ENCODE measurements at places on chromosomes 11 and 22.

DNA sequence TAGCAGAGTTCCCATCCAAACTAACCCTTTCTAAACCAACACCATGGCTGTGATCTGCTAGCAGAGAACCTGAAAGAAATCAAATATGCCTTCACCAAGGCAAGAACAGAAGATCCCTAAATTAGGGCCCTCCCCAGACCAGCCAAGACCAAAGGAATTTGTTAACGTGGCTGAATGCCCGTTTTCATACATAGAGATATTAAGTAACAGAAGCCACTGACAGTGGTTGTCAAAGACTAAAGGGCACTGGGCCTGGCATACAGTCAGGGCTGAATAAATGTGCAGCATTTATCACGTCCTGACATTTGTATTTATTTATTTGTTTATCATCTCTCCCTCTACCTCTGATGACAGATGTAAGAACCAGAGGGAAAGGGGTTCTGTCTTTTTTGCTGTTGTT, 271.8 kb downstream of the LARGE1 start:
- DNase-seq = no peak

GRCh38 chr22:27223317-27224177, 566.2 kb downstream of the MIAT start:
- no peak for DNase-seq

DNA sequence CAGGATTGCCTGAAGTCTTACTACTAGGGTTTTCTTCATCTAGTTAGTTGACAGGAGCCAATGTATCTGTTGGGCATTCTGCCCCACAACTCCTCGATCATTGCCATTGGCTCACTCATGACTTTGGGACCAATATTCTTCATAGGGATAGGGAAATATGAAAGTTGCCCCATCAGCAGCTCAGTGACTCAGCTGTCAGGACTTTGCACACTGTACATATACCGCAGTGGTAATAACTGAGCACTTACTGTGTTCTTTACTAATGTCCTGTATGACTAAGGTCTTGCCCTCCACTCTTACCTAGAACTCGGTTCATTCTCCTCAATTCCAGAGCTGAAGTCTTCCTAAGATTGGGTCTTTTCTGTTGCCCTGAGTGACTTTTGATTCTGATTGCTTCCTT, 46.8 kb upstream of the PGR start:
- DNase-seq = no peak

DNA sequence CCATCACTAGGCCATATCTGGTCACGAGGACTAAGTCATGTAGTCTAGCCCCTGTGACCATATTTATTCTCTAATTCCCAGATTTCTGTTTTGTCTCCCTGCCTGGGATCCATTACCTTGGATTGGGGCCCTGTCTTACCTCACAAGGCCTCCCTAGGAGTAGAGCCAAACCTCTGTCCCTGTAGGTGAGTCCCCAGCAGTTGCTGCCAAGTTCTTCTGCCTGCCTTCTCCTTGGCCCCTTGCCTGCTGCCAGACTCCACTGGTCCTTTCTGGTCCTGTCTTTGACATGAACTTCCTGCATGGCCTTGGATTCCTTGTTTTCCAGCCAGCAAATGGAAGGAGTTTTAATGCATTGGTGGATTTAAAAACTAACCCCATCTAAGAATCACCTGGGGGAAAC, 35.6 kb upstream of the CADM1 start:
- DNase-seq = no peak

GRCh38 chr22:28855355-28856094, 27.8 kb upstream of the ZNRF3 start:
- peak; percentile 10 for DNase-seq

DNA sequence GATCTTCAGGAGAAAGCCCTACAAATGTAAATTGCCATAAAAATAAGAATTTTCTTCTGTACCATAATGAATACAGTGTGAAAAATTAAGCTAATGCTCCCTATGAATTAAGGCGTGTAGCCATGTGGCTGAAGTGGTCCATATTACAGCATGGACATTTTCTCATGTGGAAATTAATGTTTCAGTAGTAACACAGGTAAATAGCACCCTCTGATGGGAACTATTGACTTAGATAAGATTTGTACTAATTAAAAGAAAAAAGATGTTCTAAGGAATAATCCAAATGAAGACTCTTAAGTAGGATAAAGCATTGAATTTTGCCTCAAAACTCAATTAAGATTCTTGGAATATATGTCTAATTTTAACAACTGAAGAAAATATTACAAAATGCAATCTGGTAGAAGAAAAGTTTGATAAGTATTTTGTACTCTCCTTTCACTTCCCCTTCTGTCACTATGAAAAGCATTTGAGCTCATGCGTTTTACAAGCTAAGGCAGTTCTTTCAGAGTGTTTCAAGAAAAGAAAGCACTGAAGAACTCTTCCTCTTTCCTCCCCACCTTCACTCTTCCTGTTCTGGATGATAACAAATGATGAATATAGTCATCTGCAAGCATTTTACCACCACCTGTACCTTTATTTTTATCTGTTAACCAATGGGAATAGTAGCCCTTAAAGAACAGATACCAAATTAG, 9.9 kb upstream of the OR8D2 start:
- no peak for DNase-seq

DNA sequence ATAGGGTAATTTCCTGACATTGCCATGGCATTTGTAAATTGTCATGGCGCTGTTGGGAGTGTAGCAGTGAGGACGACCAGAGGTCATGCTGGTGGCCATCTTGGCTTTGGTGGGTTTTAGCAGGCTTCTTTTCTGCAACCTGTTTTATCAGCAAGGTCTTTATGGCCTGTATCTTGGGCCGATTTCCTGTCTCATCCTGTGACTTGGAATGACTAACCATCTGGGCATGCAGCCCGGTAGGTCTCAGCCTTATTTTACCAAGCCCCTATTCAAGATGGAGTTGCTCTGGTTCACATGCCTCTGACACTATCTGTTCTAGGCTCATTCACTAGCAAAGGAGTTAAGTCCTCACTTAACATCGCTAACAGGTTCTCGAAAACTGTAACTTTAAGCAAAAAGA, 1374.2 kb downstream of the FAM181B start:
- no peak for DNase-seq

Measured in substantia nigra (tissue), 51 donors.